ENCODE measurements at places on chromosomes 4 and X.

GRCh38 chr4:27779827-27780226, 919.2 kb downstream of the STIM2 start:
- DNase-seq, result no peak

DNA sequence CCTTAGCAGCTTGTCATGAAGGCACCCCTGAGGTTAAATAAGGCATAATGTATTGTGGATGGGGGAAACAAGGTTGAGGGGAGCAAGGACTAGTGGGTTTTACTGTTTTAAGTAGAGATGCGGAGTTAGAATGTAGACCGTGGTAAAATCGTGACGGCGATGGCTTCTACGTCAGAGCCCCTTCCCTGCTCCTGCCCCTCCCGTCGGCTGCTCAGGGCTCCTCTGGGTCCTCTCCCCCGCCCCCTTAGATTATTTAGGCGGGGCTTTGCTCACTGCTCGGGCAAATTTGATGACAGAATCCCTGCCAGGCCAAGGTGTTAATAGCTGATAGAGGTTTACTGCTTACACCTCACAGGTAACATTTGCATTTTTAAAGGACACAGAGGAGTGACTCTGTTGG, 2.3 kb downstream of the FRMPD3 start:
- no peak for DNase-seq

- DNase-seq, result no peak
Observed at GRCh38 chr4:38939165-38939564, 71.6 kb downstream of the FAM114A1 start.

- DNase-seq, result no peak
Observed at GRCh38 chr4:1592068-1592708, 91.9 kb downstream of the FAM53A start.

DNA sequence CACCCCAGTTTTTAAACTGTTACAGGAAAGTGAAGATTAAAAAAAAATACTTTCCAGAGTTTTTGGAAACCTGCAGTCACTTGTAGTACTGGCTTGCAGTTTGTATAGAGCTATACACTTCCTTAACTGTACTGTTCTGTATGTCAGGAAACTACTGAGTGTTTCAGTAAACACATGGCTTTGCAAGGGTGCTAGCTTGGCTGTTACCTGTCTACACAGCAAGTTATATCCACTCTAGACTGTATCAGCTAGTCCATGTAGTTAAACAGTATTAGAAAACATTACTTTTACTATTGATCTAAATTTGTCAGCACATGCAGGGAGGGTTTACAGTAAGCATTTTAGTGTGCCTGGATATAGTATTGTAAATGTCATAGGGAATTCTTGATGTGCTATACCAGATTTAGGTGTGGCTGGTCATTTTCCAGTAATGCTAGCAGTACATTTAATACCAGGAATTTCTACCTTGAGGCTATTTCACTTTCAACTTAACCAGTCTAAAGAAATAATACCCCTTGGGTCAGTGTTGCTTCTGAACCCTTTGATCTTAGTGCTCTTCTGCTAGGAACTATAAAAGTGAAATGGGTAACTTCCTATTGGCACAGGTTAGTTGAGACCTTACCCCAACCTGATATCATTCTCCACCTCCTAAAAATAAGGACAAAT, 192.3 kb upstream of the ANKRD50 start:
- no peak for DNase-seq

DNA sequence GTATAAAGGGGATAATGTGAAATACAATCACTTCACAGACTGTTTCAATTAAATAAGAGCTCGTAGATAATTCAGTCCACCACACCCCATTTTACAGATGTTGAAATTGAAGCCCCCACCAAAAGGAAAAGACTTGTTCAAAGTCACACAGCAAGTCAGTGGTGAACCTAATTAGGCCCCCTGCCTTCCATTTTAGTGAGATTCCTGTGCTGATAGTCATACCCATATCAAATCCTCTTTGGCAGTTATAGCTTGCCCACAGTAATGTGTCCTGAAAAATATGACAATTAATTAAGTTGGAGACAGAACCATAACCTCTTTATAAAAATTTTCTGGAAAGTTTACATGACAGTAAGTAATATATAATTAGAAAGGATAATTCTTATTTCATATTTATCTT, 58.0 kb downstream of the AR start:
- peak; percentile 45 for DNase-seq

DNA sequence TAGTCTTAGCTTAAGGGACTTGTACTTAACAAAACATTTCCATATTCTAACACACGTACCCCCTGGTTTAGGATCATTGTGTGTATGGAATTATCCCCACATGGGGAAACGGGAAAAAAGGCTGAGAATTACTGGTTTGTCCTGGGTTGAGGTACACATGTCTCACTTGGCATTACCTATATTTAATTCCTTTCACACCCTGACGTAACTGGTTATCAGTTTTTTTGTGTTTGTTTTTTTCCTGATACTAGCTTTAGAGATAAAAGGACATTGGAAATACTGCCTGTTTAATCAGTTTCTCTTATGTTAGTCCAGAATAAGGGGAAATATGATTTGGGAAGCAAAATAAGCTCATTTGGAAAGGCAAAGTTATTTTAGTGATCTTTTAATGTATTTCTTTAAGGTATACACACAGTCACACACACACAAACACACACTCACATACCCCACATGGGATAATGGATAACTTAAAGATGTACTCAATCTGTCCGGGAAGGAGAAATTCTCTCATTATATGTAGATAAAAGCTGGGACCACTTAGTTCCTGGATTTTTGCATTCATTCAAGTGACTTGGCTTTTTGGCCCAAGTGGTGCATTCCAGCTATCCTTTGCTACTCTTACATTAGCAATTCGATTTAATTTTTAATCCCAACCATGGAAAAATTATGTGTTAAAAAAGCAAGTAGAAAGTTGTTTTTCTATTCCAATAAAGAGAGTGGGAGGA, 13.0 kb downstream of the SEPTIN11 start:
- no peak for DNase-seq

DNA sequence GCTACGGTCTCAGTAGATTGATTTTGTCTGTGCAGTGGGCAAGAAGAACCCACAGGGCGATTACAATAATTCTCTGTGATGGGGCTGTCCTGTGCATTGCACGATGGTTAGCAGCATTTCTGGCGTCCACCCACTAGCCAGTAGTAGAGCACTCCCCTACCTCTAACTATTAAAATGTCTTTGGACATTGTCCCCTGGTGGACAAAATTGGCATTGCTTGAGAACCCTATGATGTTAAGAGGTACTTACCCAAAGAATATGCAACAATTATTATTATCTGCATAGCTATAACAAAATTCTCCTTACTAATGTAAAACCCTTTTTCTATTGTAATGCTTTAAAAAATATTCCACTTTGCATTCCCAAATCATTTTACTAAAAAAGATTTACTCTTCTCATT, 109.5 kb upstream of the VCX3A start:
- no peak for DNase-seq

DNA sequence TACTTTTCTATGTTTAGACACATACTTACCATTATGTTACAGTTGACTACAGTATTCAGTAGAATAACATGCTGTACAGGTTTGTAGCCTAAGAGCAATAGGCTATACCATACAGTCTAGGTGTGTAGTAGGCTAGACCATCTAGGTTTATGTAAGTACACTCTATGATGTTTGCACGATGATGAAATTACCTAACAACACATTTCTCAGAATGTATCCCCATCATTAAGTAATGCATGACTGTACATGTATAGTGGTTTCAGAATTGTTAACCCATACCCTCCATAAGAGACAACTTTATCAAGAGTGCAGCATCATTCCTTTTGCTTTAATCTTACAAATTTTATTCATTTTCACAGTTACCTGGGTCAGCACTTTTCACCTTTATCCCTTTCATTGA, 126.8 kb downstream of the CLCN5 start:
- DNase-seq, result no peak

DNA sequence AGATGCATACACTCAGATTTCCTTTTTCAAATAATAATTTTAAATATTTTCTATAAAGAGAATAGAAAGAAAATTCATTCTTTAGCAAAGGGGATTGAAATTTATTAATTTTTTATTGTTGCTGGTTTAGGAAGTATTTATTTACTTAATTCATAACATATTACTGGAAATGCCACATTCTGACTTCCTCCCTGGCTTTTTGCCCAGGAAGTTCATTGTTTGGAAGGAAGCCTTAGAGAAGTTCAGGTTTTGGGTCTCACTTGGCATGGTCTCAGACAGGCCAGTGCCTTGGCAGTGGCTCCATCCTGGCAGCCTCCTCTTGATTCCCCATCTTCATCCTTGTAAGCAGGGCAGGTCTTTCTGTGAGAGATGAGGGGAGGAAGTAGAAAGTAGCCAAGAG, 50.5 kb downstream of the IL15 start:
- DNase-seq, result peak; percentile 27

DNA sequence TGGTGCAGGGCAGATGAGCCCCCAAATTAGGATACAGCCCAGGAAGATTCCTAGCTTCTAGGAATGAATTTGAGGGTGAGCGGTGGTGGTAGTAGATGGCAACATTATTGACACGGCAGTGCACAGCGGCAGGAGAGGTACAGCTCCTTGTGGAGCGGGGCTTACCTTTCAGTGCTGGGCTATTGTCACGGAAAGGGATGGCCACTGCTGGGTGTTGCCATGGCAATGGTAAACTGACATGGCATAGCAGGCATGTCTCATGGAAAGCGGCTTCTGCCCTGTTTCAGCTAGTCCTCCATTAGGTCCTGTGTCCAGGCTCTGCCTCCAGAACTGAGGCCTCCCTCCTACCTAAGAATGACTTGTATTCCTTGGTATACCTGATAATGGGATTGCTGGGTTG, 81.8 kb upstream of the WDR1 start:
- DNase-seq, result no peak

- no peak for DNase-seq
Observed at GRCh38 chrX:72568406-72569092, 4.1 kb downstream of the HDAC8 start.
